ENCODE measurements at places on chromosomes 2 and 18. TPM values are rescaled to one million over a fixed set of nuclear protein-coding genes. Genes with fewer than 3 reads are reported as not detected.

The DNAH7 gene
- 0.59 TPM for total RNA-seq

The GAREM1 gene
- total RNA-seq: 4.4 TPM

The SIGLEC15 gene
- total RNA-seq: not detected

The ACMSD gene
- total RNA-seq: not detected

The KYNU gene
- 252 TPM for total RNA-seq

The SLC23A3 gene
- total RNA-seq: 0.46 TPM

The TMEM169 gene
- 0.35 TPM for total RNA-seq

The TMEM178A gene
- not detected for total RNA-seq

The TMEM185B gene
- 46.8 TPM for total RNA-seq

The ASXL2 gene
- total RNA-seq: 12.7 TPM

The NT5DC4 gene
- total RNA-seq: not detected

The UCN gene
- total RNA-seq: 2.0 TPM

The ST8SIA5 gene
- not detected for total RNA-seq

The UGT1A5 gene
- not detected for total RNA-seq

The GTF2A1L gene
- not detected for total RNA-seq

The TBR1 gene
- total RNA-seq: not detected

The COL4A4 gene
- total RNA-seq: 3.1 TPM

The GATA6 gene
- 1.6 TPM for total RNA-seq

The SLC8A1 gene
- total RNA-seq: 0.41 TPM

The DNAJC5G gene
- not detected for total RNA-seq

The MPV17 gene
- 69.5 TPM for total RNA-seq

The KCNG3 gene
- 0.84 TPM for total RNA-seq

The IL1A gene
- not detected for total RNA-seq

The IL37 gene
- total RNA-seq: not detected

The NPPC gene
- total RNA-seq: 0.41 TPM
